ENCODE measurements at places on chromosomes 13 and 19. TPM values are rescaled to one million over a fixed set of nuclear protein-coding genes. Genes with fewer than 3 reads are reported as not detected.
A peak's percentile ranks its signal among the peaks of the same experiment; 100 is the strongest.

- no peak for DNase-seq
Observed at GRCh38 chr13:94394723-94395122, 84.8 kb downstream of the DCT start.

DNA sequence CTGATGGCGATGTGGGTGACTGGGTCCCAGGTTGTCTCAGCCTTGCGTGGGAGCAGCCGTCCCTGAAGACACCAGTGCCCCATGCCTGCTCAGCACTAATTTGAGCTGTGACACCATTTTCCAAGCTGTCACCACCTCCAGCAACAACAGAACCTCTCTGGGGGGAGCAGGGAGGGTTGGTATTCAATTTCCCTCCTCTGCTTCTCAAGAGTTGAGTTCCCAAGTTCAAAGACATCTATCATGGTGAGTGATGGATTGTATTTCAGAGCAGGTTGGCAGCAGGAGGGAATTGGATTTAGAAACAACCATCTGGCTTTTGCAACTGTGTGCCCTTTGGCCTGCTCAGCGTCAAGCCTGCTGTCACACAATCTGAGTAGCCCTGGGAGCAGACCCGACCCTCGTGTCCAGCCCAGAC, 46.9 kb upstream of the UQCRFS1 start:
- no peak for DNase-seq

GRCh38 chr13:51175021-51175420, 47.2 kb upstream of the FAM124A start:
- DNase-seq = no peak

The LPAR2 gene
- total RNA-seq = 13.3 TPM

- no peak for DNase-seq
Observed at GRCh38 chr19:37855098-37855497, 51.3 kb downstream of the WDR87 start.

DNA sequence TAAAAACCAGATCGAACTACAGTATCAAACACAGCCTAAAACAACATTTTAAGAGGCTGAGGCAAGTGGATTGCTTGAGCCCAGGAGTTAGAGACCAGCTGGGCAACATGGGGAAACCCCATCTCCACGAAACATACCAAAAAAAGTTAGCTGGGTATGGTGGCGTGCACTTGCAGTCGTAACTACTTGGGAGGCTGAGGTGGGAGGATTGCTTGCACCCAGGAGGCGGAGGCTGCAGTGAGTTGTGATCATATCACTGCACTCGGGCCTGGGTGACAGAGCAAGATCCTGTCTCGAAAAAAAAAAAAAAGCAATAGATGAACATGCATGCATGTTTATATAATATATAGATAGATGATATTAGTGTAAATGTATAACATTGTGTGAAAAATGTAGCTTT, 5.2 kb upstream of the MRPS31 start:
- no peak for DNase-seq

The ZNF628 gene
- total RNA-seq = 0.78 TPM

GRCh38 chr19:5395556-5395955, 54.9 kb upstream of the PTPRS start:
- no peak for DNase-seq

DNA sequence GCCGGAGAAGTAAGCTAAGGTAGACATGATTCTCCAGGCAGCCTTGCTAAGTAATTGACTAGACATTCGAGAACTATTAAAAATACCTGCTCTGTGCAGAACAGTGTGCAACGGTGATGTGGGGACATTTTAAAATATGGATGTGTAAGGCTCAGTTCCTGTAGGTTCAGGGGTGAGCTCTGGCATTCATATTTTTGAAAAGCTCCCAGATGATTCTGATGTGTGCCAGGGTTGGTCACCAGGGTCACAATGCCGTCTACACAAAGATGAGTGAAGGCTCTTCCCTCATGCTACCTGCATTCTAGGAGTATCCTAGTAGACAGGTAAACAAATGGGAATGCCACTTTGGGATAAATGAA, 702 bp upstream of the EPSTI1 start:
- DNase-seq = no peak

The GIPC3 gene
- total RNA-seq = not detected

GRCh38 chr19:39419003-39419402, 6.5 kb downstream of the PLEKHG2 start:
- DNase-seq = no peak

DNA sequence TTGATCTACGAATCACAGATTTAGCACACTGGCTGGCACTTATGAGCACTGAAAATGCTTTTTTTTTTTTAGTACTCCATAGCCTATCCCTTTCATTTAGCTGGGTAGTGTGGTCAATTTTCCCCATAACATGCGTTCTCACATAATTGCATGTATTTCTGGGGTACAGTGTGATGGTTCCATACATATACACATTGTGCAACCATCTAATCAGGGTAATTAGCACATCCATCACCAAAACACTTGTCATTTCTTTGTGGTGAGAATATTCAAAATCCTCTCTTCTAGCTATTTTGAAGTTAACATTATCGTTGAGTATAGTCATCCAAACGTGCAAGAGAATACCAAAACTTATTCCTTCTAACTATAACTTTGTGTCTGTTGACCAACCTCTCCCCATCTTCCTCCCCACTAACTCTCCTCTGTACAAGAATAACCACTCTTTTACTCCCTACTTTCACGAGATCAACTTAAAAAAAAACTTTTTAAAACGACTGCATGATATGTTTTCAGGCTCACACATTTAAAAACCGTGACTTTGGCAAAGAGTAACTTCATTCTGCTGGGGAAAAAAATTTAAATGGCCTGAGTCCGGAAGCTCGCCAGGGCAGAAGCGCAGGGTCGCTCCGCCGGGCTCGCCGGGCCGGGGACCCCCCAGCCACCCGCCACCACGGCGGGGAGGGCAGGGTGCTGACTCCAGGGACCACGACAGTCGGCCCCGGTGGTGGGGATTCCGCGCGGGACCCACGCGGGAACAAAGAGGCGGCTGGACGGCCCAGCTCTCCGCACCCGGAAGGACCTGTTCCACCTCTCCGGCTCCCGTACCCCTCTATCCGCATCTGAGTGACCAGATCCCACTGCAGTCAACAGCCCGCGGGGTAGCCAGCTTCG, 868 bp upstream of the UBAC2 start:
- no peak for DNase-seq

- DNase-seq = no peak
Observed at GRCh38 chr19:50178859-50179537, 15.9 kb upstream of the IZUMO2 start.

The KISS1R gene
- not detected for total RNA-seq

- DNase-seq = no peak
Observed at GRCh38 chr19:17517898-17518297, 6.4 kb downstream of the PGLS start.

DNA sequence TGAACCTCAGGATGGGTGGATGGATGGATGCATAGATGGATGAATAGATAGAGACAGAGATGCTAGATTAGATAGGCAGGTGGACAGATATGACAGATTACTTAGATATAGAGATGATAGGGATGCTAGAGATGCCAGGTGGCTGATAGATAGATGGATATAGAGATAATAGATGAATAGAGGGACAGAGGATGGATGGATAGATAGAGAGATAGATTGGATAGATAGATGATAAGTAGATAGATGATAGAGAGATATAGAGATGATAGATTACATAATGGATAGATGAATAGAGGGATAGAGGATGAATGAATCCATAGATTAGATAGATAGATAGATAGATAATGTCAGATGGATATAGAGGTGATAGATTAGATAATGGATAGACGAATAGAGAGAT, 88.4 kb upstream of the TM9SF2 start:
- DNase-seq = no peak

The SPHK2 gene
- 7.2 TPM for total RNA-seq

The TNFSF9 gene
- total RNA-seq = 2.2 TPM

DNA sequence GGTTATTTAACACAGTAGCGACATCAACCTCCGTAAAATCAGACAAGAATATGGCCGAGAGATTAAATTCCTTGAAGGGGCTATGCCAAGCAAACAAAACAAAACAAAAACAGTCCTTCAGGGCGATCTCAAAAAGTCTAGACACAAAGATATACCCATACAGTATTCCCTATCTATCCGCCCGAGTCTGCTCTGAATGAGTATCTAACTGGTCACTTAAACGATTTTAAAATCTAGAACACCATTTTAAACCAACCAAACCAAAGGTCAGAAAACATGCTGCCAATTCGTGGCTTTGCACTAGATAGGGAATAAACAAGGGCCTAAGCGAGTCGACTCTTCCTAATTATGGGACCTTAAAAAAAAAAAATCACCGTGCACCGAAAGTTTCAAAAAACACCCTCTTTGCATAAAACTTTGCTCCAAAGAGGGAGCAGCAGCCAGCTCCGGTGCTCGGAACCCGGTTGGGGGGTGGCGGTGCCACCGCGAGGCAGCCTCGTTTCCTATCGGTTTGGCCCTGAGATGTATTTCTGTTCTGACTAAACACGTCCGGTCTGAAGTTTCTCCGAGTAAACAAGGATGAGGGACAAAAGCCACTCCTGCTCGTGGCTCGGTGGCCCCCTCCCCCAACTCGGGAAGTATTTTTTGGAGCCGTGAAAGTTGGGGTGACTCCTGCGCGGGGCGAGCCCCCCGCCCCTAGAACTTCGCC, 1.8 kb downstream of the HMGB1 start:
- peak; percentile 41 for DNase-seq

GRCh38 chr13:40185414-40185813, 481.0 kb downstream of the FOXO1 start:
- DNase-seq = no peak

The EID2B gene
- 18.9 TPM for total RNA-seq

GRCh38 chr13:50149932-50150331, 134.7 kb downstream of the KCNRG start:
- DNase-seq = no peak

DNA sequence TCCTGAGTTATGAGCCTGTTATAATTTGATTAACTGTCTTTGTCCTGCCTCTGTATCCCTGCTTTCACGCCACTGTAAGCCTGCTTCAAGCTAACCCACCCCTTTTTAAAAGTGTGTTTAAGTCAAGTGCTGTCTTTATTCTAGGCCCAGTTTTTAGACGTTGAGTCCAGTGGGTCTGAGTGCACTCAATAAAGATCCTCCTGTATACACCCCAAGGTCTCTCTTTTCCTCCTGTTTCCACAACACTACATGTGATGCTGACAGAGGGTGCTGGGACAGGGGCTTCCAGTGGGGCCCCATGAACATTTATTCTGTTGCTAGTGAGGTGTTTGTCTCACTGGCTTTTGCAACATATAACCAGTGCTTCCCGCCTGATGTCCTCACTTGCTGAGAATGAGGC, 6.7 kb upstream of the F2RL3 start:
- DNase-seq = no peak
